NCI-H2107 (cell line): ENCODE measurements at places on chromosomes 6 and 20.
A peak's percentile ranks its signal among the peaks of the same experiment; 100 is the strongest.

DNA sequence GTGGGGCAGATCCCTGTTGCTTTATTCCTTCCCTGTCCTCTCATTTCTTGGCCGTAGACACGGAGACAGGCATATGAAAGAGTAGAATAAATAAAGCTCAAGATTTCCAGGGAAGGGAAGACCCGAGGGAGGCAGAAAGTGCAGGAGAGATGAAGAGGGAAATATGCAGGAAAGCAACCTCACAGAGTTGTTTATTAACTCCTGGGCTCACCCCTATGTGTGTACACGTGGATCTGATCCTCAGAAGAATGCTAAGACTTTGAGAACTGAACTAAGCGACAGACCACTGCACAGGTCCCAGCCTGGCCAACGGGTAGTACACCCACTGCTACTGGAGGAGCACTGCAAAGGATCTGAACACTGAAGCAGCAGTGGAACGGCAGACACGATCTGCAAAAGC lies 156.2 kb downstream of the KIF16B start:
- DNase-seq: no peak

- DNase-seq: no peak
These were observed 255.5 kb downstream of the ARHGAP18 start for GRCh38 chr6:129454488-129454887.

DNA sequence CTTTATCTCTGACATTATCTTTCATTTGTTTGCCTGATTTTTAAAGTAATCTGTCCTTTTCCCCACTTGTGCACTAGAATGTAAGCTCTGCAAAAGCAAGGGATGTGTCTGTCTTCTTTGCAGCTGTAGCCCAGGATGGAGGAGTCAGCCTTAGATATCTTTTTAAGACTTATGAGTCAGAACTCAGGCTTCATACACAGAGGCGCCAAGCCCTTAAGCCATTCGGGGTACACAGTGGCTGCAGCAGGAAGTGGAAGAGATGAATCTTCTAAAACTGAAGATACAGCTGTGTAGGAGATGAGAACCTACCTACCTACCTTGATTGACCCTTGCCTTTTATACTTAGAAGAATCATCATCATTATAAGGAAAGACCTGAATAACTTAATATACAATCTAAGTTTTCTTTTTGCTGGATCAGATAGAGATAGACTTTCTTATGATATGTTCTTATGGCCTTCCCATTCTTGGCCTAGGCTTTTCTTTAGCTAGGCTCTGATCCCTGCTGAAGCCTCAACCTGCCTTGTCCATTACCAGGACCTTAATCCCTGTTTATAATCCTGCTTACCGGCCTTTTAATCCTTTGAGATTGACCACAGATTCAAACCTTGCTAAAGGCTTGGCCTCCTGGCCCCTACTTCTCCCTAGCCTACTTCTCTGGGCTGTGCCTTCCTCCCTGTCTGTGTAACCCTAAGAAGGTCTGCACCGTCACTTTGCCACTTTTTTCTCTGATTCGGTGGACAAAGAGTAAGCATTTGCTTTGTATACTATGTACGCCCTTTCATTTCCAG lies 304.5 kb downstream of the PRL start:
- no peak for DNase-seq

- DNase-seq: no peak
These were observed 539.2 kb downstream of the GRIK2 start for GRCh38 chr6:101932704-101933103.

DNA sequence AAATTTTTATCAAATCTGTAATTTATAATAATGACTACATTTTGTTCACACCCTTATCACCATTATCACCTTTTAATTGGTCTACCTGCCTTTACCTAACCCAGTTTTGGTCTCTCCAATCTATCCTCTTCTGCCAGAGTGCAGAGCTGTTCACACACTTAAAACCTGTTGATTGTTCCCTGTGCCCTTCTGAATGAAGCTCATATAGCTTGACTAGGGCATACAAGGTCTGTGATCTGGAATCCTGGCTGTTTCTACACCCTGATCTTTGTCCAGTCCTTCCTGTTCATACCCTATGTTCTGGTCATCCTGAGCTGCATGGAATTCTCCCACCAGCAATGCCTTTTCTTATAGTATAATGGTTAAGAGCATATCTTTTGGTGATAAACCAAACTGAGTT lies 28.9 kb upstream of the SUMO4 start:
- DNase-seq: no peak

- no peak for DNase-seq
These were observed 36.9 kb downstream of the TGM3 start for GRCh38 chr20:2332711-2333110.

DNA sequence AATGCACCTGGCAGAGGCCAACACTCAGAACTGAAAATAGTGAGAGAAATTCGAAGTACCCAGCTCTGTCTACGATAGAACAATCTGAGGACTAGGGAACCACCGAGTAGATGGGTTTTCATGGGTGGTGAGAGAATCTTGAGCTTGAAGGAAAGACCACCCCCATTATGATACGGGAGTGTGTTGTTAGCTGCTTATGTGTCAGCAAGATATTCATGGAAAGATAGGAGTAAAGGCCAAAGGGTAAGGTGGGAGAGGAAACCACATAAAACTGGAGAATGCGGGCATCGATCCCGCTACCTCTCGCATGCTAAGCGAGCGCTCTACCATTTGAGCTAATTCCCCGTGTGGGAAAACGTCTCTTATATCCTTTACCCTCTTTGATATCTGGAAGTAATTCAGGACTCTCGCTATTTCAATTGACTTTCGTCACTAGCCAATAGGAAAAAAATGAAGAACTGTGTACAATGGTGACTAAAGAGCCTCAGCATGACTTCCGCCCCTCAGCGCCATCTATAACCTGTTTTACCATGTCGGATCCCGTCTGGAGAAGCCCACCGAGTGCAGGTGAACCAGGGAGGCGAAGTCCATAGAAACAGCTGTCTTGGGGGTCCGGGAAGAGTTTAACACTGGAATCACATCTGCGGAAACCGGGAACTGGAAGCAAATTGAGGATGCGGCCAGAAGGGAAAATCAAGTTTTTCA lies 25.0 kb upstream of the ABT1 start:
- DNase-seq: peak; percentile 25

DNA sequence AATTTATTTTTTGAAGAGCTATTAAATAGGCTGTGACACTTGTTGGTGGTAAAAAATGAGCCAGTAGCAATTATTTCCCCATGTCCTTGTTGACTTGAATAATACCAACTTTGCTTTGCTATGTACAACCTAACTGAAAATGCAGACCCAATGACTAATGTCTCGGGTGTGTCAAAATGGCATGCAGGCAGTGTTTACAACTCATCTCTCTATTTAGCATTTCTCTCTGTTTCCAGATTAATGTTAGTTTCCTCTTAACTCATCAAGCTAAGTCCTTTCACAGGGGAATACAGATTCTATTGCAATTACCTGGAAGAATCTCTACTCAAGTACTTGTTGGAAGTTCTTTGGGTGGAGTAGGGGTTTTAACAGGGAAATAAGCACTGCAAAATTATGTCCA lies 504.4 kb downstream of the BCKDHB start:
- DNase-seq: no peak

GRCh38 chr6:151431337-151431736 lies 20.6 kb downstream of the RMND1 start:
- no peak for DNase-seq

- DNase-seq: no peak
These were observed 109.9 kb downstream of the MAP3K4 start for GRCh38 chr6:161101517-161101916.

- DNase-seq: no peak
These were observed 503 bp upstream of the GPLD1 start for GRCh38 chr6:24489881-24490280.

DNA sequence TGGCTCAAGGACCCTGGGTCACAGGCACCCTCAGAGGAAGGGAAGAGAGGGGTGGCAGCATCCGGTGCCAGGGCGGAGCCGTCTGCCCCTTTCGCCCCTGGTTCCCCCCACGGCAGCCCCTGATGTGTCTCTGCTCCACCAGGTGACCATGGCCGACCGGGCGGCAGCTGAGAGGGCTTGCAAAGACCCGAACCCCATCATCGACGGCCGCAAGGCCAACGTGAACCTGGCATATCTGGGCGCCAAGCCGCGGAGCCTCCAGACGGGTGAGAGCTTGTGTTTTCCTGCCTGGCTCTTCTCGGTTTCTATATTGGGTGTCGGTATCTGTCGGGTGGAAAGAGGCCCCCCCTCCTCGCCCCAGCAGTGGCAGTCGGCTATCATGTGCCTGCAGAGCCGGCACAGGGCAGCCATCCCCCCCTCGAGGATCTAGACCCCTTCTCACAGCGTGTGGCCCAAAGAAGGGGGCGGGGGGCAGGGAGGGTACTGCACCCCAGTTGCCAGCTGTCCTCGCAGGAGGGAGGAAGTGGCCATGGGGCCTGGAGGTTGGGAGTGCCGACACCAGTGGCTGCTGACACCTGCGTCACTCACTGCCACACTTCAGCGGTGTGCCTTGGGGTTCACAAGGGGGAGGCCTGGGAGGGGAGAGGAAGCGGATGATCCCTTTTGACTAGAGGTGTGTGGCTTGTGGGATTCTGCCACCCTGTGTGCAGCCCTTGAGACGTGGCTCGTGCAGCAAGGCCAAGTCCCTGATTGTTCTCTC lies 1.5 kb downstream of the RBM38 start:
- no peak for DNase-seq

DNA sequence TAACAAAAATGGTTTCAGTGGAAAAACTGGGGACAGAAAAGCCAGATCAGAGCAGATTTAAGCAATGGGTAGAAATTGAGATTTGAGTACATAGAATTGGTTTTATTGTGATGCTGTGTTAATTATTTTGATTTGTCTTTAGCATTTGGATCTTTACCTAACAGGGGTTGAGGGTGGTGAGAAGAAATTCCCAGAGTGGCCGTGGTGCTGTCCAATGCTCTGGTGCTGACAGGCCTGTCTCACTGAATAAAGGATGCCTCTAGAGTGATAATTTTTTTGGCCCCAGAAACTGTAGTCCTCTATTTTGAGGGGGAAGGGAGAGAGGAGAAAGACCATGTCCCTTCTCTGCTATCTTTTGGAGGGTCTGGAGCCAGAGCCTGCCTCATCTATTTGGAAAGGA lies 79.1 kb downstream of the LYRM2 start:
- DNase-seq: no peak

- no peak for DNase-seq
These were observed 237.0 kb upstream of the TAB2 start for GRCh38 chr6:149080511-149080910.

DNA sequence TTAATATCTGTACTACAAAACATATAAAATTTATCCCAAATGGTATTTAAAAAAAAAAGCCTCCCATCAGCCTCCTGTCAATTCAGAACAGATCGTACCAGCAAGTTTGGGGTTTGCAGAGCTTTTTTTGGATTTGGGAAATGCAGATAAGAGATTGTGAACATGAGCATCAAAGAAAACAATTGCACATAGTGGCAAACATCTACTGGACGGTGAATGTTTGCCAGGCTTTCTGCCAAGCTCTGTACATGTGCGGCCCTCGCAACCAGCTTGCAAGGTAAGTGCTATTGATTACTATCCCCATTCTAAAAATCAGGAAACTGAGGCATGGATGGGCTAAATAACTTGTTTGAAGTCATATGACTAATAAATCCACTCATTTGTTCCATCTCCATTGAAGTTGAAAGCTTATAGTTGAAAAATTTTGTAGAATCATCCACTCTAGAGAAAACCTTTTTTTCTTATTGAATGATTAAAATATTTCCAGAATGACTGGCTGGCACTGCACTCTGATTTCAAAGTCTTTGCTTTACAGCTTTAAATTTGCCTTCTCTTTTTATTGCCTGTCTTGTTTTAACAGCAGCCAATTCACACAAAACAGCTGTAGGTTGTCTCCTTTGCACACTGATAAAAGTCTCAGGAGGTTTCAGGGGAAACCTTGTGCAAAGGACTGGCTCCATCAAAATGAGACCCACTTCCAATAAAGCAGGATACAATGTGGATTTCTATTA lies 37.4 kb upstream of the SIRT5 start:
- no peak for DNase-seq

DNA sequence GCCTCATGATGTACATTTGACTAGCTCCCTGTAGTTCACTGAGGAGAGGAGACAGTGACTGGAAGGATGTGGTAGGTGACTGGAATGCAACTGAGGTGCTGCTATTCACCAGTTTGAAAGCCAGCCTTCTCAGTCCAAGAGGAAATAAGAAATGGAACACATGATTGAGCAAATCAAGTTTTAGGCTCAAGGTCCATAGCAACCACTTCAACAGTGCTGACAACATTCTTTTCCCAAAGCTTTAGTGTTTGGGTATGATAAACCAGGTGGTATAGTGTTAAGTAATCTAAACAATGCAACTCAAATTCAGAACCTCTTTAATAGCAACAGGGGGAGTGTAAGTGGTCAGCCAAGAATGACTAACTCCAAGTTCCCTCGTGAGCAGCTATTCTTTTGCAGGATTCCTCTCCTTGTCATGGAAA lies 9.2 kb downstream of the ZHX3 start:
- DNase-seq: no peak

- DNase-seq: no peak
These were observed 3.5 kb downstream of the NUP153 start for GRCh38 chr6:17703256-17703694.

DNA sequence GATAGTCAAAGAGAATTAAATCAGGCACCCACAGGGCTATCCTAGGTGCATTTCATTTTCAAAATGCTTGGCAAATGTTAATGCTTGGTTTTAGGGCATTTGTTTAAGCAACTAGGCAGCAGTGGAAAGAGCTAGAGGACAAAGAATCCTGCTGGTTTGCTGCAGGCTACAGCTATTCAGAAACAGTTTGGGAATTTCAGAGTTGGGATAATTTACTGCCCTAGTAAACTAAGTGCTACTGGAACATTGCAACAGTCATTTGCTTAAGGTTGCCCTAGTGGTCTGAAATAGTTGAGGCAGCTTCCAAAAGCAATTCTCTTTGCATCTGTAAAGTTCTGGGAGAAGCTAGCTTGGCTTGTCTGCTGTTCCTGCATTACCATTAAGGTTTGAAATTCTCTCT lies 312.7 kb downstream of the LAMA2 start:
- DNase-seq: no peak

GRCh38 chr6:119034827-119035458 lies 43.5 kb downstream of the FAM184A start:
- DNase-seq: no peak

DNA sequence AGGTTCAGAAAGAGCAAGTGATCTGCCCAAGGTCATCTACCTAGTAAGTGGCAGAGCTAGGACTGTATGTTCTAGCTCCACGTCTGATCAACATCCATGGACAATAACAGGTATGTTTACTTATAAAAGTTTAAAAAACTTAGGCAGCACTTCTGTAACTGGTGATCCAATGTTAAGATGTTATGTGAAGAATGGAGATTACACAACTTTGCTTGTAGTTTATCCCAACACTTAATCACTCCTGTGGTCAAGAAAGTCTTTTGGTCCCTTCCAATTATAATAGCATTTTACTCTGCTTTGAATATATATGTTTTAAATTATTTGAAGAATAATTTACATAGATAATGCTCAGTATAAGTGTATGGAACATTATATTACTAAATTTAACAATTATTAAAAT lies 4.8 kb downstream of the FBXO30 start:
- no peak for DNase-seq

- no peak for DNase-seq
These were observed 17.4 kb upstream of the FAXC start for GRCh38 chr6:99366852-99367251.

DNA sequence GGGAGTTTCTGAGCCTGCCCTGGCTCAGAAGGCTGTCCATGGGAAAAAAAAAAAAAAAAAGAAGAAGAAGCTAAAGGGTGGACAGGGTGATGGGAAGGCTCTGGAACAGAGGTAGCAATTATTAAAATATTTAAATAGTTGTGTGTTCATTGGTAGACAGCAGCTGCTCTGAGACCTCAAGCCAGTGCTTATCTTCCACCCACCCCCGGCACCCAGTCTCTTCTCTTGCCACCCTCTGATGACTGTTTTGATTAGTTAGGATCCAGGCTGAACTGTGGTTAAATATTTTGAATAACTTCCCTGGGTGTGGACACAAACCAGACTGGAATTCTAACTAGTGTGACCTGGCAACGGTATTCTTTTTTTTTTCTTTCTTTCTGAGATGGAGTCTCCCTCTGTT lies 16.9 kb upstream of the SRSF3 start:
- no peak for DNase-seq
